ENCODE measurements at places on chromosomes 11 and 22.
A peak's percentile ranks its signal among the peaks of the same experiment; 100 is the strongest.

GRCh38 chr11:94933223-94934130 is 39.9 kb downstream of the CWC15 start:
- DNase-seq, result no peak

- no peak for DNase-seq
Measured at GRCh38 chr22:43342347-43343261, 568 bp downstream of the SCUBE1 start.

GRCh38 chr11:72483412-72484186 is 49.3 kb upstream of the CLPB start:
- DNase-seq, result no peak

GRCh38 chr11:95371153-95371552 is 140.2 kb upstream of the SESN3 start:
- DNase-seq, result no peak

- no peak for DNase-seq
Measured at GRCh38 chr11:2804189-2804588, 81.4 kb downstream of the CDKN1C start.

- no peak for DNase-seq
Measured at GRCh38 chr11:126104420-126104819, 41.8 kb upstream of the CDON start.

DNA sequence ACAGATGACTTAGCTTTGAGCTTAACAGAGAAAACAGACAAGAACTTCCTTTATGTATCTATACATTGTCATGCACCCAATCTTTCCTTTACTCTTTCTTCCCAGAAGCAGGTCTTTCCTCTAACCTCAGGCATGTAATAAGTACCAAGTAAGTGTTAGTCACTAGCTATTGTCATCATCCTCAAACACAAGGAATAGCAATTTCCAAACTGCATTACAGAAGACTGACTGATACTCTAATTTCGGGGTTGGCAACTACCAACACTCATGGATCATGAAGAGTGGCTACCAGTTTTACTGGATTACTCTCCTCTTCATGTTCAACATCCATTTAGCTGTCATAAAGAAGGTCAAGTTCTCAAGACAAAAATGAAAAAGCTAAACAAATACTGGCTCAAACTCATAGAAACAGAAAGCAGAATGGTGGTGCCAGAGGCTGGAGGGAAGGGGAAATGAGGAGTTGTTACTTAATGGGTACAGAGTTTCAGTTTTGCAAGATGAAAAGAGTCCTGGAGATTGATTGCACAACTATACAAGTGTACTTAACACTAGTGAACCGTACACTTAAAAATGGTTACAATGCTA is 111.6 kb downstream of the SIK3 start:
- DNase-seq, result no peak

DNA sequence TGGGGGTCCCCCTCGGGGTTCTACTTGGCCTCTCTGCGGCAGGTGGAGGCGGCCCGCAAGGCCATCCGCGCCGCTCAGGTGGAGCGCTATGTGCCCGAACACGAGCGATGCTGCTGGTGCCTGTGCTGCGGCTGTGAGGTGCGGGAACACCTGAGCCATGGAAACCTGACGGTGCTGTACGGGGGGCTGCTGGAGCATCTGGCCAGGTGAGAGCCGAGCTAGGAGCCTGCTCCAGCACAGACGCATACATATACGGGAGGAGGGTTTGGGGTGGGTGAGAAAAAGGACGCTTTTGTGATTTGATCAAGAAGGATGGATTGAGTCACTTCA is 415 bp downstream of the CENATAC start:
- no peak for DNase-seq

- no peak for DNase-seq
Measured at GRCh38 chr11:85946221-85946620, 91.0 kb downstream of the CCDC83 start.

DNA sequence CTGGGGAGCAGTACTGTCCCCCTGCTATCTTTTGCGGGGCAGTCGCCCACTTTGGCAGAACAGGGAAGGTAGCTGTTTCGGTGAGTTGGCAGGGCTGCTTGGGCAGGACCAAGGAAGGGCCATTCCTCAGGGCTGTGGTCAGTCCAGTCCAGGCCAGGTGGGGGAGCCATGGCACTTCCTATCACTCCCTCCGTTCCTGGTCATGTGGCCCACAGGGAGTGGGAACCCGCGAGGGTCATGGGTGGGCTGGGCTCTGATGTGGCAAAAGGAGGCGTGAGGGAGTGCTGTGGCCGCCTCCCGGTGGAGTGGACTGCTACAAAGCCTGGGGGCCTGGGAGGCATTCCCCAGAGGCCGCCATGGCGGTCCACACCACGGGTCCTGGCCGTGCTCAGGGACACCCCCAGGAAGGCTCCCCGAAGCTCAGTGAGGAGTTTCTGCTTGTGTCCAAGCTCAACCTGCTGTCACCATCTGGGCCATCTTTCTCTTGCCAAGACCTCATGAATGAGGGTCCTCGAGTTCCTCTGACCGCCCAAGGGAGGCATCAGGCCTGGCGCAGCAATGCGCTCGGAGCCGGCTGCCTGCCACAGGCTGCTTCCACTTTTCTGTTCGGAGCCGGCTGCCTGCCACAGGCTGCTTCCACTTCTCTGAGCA is 11.9 kb downstream of the CHID1 start:
- peak; percentile 61 for DNase-seq

DNA sequence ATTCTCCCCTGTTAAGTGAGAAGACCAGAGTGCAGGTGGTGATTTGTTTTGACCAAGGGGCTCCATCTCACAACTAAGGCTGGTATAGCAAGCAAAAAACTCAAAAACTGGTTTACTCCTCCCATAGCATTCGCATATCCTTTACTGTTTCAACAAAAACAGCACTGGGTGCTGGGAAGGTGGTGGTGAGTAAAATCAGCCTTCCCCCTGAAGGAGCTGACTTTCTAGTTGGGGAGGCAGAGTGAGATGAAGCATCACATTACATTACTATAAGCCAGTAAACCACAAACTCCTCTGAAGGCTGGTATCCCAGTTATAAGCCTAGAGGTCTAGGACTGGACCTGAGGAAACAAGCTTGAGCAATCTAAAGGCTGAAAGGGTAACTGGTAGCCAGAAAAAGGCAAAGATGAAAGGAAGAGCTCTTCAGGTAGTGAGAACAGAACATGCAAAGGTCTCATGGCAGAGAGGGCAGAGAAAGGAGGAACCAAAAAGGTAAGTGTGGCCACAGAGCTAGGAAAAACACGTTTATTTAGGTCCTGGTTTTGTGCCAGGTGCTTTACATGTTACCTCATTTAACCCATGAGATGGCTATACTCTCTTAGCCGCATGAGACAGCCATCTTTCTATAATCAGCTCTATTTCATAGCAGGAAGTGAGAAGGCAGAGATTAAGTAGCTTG is 22.3 kb downstream of the TMEM123 start:
- DNase-seq, result no peak

- DNase-seq, result peak; percentile 64
Measured at GRCh38 chr11:47253660-47254059, 4.1 kb upstream of the NR1H3 start.

DNA sequence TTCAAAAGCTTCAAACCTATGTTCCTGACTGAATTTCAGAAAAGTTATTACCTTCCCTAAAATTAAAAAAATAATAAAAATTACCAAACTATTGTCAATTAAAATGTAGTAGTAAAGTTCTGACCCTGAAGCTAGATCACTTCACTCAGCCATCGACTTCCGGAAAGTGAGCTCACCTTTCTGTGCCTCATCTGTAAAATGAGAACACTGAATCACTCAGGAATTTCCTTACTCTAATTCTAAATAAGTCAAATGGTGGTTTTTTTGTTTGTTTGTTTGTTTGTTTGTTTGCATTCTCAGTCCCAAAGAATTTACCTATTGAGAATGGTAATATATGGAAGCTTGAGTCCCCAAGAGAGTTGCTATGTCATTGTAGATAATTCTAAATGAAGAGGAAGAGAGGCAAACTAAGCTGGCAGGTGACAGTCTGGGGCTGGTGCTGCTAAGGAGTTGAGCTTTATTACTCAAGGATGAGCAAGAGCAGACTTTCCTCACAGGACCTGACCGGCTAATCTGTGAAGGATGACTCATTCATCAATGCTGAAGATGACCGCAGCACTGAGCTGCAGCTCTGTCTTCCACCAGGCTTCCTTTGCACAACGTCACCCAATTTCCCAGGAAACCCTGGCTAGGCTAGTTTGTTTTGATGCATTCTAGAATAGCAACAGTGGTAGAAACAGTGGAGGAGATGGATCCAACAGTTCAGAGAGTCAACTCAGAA is 248.8 kb downstream of the RAB38 start:
- DNase-seq, result no peak

- DNase-seq, result no peak
Measured at GRCh38 chr11:108289699-108290098, 66.8 kb downstream of the ATM start.

GRCh38 chr11:25293166-25293565 is 796.3 kb downstream of the LUZP2 start:
- no peak for DNase-seq

DNA sequence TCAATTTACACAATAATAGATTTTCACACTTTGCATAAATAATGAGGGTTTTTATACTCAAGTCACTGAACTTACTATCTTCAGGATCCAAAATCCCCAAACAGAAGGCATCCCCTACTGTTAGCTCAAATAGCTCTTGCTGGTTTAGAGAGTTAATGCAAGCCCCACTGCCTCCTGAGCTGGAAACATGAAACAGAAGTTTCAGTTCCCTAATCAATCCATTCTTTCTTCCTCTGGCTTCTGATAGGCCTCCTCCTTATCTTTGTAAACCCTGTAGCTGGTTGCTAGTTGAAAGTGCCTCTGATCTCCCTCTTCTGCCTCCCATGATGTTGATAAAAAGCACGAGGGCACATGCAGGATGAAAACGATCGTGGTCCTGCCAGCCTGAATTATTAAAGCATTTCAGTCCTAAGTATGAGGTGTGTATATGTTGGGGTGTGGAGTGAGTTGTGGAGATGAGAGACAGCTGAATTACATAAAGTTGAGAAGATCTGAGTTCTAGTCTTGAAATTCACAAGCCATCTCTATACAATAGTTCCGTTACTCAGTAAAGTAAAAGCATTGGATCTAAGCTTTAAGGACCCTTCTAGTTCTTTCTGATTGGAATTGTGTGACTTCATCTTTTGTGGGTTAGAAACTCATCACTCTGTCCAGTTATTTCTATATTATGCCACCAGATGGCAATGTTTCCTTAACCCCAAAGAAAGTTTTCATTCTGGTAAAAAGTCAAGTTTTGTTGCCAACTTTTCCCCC is 35.0 kb upstream of the EHF start:
- peak; percentile 23 for DNase-seq

GRCh38 chr11:73335204-73335923 is 27.3 kb downstream of the ARHGEF17 start:
- DNase-seq, result peak; percentile 87

- peak; percentile 59 for DNase-seq
Measured at GRCh38 chr11:75802913-75803820, 11.8 kb upstream of the UVRAG start.

GRCh38 chr22:39173050-39173706 is 20.7 kb upstream of the CBX7 start:
- no peak for DNase-seq

- DNase-seq, result no peak
Measured at GRCh38 chr22:29299136-29299900, 7.1 kb upstream of the GAS2L1 start.

GRCh38 chr22:25068707-25069106 is 116.2 kb downstream of the KIAA1671 start:
- no peak for DNase-seq

- no peak for DNase-seq
Measured at GRCh38 chr22:39414886-39415285, 15.3 kb downstream of the TAB1 start.

GRCh38 chr11:46675288-46675851 is 25.0 kb downstream of the ARHGAP1 start:
- peak; percentile 45 for DNase-seq

- no peak for DNase-seq
Measured at GRCh38 chr22:46595545-46595944, 24.6 kb upstream of the GRAMD4 start.

DNA sequence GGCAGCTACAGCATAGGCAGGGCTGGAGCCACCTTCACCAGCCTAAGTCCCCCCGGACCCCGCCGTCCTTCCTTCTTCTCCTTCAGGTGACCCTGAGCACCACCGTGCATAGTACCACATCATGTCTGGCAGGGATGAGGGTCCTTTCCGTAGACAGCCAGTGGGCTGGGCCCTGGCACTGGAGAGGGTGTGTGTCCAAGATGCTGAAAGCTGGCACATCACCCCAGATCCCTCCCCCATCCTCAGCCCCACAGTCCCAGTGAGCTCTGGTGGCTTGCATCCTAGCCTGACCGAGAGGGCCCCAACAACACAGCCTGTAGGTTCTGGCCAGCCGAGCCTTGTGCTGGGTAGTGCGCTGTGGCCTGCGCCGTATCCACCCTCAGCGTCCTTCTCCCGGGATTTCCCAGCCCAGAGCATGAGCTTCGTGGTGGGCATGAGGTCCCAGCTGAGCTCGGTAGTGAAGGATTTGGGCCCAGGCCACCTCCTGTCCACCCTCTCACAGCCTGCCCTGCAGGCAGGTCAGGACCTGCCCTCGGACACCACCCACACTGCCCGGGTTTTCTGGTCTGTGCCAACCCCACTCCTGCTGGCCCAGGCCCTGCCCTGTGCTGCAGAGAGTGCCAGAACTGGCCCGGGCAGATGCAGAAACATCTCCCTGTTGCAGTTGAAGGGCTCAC is 1124.3 kb downstream of the BRD1 start:
- DNase-seq, result no peak

GRCh38 chr11:7486781-7487140 is 1.5 kb downstream of the OLFML1 start:
- no peak for DNase-seq

DNA sequence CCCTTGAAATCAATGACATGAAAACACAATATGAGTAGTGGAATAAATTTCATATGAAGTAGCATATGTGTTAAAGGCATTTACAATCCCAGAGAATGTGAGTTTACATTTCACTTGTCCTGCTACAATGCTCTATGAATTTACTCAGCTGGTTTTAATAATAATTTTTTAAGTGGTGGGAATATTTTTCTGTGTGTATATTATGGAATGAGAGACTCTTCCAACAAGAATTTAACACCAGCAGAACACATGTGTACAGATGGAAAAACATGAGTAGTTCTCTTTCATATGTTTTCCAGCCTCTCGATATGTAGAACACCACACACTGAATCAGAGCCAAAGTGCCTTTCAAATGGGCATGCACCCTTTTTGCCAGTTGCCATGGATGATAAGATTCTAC is 170.4 kb downstream of the MAML2 start:
- no peak for DNase-seq

GRCh38 chr11:134592391-134592990 is 180.4 kb upstream of the B3GAT1 start:
- DNase-seq, result no peak

DNA sequence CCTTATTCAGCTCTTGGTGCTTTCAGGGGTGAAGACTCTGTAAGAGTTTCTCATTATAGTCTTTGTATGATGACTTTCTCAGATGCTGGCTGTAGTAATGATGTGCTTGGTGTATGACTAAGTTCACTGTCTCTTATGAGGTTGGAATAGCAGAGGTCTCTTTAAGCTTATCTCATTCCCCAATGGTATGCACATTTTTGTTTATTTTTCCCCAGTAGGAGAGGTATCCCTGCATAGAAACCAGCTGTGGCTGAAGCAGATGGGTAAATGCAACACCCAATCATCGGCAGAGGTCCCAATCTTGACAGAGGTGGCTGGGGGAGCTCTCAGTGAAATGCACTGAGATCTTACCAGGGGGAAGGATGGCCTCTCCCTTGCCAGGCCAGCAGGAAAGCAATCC is 34.6 kb downstream of the BBOX1 start:
- DNase-seq, result no peak

Data from HuH-7 (cell line).